CD4-positive, alpha-beta T cell treated with Interleukin-10 for 1 hour (primary cell): ENCODE measurements at places on chromosomes 16 and 17.
A peak's percentile ranks its signal among the peaks of the same experiment; 100 is the strongest.

GRCh38 chr17:38533866-38534497, 71.8 kb downstream of the SRCIN1 start:
- DNase-seq: no peak

GRCh38 chr17:53894591-53894990, 71.9 kb downstream of the KIF2B start:
- no peak for DNase-seq

- DNase-seq: peak; percentile 56
Observed at GRCh38 chr17:49557312-49558024, 18.2 kb upstream of the NXPH3 start.

DNA sequence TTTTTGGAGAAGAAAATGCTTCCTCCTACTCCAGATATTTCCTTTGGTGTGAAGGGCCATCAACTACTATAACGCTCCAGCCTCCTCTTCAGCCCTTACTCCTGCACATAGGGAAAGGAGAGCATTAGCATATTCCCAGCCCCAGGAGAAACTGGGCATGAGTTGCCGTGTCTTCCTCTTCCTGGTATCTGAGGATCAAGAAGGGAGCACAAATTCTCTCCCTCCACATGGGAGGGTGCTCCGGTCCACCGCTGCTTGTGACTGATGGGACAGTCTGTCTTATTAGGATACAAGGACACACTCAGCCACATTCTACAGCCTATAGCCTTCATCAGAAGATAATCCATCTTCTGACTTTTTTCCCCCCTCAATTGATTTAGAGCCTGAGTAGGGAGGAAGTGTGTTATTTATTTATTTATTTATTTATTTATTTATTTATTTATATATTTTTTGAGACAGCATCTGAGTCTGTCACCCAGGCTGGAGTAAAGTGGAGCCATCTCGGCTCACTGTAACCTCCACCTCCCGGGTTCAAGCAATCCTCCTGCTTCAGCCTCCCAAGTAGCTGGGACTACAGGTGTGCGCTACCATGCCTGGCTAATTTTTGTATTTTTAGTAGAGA, 16.6 kb upstream of the CYB5B start:
- DNase-seq: no peak

GRCh38 chr17:48767263-48767774, 38.8 kb upstream of the HOXB13 start:
- DNase-seq: no peak

DNA sequence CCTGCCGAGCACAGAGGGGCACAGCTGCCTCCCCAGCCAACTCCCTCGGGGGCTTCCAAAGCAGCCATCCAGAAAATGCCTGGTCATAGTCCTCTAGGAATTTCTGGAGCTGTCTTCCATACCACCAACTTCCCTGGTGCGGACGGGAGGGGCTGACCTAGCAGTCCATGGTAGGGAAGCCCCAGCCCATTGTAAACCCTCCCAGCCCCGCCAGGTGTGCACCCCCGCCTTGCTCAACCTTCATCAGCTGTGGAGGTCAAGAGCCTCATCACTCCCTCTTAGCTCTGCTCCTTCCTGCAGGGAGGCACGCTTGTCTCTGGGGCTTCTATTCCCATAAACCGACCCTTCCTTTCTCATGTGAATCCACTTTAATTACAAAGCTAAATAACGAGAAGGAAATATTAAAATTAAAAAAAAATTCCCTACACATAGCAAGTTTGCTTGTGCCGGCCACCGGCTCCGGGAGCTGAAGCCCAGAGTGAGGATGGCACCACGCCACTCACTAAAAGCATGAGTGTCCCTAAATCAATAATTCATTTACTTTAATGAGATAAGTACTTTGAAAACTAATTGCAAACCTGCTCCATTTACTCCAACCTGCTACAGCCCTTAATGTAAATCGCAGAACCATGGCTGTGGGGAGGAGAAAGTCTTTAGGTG, 181.4 kb downstream of the ENGASE start:
- no peak for DNase-seq

DNA sequence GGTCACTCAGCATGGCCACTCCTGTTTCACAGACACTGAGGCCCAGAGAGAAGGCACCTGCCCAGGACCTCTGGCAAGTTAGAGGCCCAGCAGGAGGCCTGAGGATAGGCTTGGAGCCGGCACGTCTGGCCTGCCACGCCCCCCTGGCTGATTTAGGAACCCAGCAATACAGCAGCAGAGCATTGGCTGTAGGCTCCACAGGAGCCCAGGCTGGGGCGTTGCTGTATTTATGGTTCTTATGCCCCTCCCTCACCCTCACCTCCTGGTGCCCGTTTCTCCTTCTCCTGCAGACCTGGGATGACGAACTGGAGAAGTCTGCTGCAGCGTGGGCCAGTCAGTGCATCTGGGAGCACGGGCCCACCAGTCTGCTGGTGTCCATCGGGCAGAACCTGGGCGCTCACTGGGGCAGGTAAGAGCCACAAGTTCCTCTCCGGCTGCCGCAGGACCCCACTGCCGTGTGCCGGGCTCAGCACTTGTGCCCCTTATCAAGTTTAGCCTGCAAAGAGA, 25.8 kb downstream of the CRISPLD2 start:
- DNase-seq: no peak

DNA sequence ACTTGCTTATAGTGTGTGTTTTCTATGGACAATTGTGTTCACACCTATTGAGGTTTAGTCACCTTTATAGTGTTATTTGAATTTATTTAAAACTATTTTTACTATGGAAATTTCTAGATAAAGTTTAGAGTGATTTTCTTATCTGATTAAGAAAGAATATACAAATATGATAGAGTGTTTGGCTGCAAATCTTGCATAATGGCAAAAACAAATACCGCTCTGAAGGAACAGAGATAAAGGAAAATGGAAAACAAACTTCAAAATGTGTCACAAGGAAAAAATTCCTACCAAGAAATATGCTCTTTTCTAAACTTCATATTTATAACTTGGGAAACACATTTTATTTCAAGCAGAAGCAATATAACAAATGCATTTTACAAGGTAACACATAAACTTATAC, 423.1 kb downstream of the TOX3 start:
- no peak for DNase-seq

DNA sequence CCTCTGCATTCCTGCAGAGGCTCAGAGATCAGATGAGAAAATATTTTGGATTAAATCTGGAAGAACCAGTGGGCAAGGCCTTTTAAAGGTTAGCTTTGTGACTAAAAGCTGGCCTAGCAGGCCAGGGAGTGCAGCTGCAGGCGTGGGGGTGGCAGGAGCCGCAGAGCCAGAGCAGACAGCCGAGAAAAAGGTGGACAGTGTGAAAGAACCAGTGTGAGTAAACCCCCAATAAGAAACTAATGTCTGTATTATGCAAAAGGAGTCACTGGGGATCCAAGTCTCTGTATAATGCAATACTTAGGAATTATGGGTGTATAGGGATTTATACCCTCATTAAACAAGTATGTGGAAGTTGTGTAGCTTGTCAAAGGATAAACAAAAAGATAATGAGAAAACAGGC, 21.4 kb upstream of the SPACA3 start:
- DNase-seq: no peak

DNA sequence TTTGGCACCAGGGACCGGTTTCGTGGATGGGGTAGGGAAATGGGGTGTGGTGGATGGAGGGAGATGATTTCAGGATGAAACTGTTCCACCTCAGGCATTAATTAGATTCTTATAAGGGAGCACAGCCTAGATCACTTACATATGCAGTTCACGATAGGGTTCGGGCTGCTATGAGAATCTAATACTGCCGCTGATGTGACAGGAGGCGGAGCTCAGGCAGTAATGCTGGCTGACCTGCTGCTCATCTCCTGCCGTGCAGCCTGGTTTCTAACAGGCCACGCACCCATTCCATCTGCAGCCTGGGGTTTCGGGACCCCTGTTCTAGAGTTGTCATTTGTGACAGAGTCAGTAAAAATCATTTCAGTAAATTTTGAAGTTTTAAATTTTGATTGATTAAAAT, 99.7 kb downstream of the CHD9 start:
- no peak for DNase-seq

GRCh38 chr16:50525716-50526115, 22.5 kb upstream of the NKD1 start:
- DNase-seq: no peak

- no peak for DNase-seq
Observed at GRCh38 chr16:79912592-79913310, 312.2 kb upstream of the MAF start.

- DNase-seq: no peak
Observed at GRCh38 chr16:19301931-19302330, 16.4 kb downstream of the CLEC19A start.

DNA sequence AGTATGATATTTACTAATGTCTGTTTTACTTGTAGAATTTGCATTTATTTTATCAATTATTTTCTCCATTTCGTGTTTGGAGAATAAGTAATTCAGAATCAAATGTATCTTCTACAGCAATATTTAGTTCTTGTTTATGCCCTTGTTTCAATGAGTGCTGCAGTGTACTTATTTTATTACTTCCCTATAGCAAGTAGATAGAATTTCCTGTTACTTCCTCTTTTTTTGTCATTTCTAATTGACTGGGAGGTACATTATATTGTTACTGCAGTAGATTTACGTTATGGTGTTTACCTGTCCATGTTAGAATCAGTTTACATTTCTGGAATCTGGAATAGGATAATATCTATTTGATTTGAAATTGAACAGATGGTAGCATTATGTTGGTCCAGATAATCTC, 71.2 kb downstream of the OMG start:
- DNase-seq: no peak

DNA sequence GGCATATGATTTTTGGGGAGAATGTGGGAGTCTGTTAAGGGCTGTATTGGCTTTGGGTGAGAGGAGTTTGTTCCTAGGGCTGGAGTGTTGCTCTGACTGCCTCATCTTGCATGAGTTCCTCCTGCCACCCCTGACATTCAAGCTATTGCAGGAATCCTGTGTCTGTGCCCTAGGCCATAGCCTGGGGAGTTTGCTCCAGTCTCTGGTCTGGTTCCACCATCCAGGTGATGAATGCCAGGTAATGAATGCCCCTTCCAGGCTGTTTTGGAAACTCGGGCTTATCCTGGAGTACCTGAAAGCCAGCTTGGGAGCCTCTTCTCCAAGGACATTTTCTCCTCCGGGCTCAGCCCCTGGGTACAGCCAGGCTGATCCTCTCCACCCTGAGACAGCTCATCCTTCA, 117.0 kb upstream of the IRX3 start:
- no peak for DNase-seq

GRCh38 chr17:81483085-81483861, 29.3 kb downstream of the ACTG1 start:
- DNase-seq: no peak

- DNase-seq: no peak
Observed at GRCh38 chr16:3642397-3643094, 11.9 kb upstream of the DNASE1 start.

GRCh38 chr16:11112723-11113348, 143.2 kb downstream of the SOCS1 start:
- DNase-seq: no peak

DNA sequence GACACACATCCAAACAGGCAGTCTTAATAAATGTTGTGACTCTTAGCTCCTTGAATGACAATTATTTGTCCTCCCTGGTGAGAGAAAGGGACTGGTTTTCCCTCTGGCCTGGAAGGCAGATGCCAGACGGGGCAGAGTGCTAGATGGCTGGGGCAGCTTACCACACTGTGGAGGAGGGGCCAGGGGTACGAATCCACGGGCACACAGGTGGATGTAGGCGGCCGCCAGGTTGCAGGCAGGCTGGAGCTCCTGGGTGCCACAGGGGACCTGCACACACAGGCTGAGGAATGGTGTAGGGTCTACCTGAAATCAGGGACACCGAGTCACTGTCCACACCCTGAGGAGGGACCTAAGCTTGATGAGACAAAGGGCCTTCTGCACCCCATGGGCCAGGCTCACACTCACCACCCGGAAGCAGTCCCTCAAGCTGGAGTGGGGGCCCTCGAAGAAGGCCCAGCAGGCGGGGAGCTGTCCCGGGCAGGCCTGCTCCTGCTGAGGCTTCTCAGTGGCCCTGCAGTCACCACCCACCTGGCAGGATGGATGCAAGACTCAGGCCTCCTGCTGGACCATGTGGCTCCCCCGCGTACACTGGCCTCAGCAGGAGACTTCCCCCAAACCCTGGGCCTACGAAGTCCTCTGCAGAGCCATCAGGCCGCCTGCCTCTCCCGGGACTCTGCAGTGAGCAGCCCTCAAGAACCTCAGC, 38.4 kb downstream of the RMI2 start:
- DNase-seq: no peak

DNA sequence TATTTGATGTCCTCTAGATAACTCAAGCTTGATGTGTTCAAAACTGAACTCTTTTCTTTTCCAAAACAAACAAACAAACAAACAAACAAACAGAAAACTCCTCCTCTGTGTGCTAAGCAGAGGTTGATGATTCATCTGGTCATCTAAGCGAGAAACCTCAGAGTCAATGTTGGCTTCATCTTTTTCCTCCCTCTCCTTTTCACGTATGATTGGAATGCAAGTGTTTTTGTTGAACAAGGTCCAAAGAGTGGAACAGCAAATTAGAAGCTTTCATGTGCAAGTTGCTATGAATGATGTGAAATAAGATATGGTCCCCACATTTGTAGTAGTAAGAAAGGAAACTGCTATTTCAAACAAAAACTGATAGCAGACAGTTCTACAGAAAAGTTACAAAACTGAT, 52.5 kb downstream of the TBX4 start:
- DNase-seq: no peak

GRCh38 chr16:52621651-52622050, 74.7 kb upstream of the TOX3 start:
- no peak for DNase-seq

- DNase-seq: no peak
Observed at GRCh38 chr16:22727285-22728166, 86.4 kb upstream of the HS3ST2 start.

- DNase-seq: no peak
Observed at GRCh38 chr16:73771196-73772064, 525.2 kb upstream of the PSMD7 start.

DNA sequence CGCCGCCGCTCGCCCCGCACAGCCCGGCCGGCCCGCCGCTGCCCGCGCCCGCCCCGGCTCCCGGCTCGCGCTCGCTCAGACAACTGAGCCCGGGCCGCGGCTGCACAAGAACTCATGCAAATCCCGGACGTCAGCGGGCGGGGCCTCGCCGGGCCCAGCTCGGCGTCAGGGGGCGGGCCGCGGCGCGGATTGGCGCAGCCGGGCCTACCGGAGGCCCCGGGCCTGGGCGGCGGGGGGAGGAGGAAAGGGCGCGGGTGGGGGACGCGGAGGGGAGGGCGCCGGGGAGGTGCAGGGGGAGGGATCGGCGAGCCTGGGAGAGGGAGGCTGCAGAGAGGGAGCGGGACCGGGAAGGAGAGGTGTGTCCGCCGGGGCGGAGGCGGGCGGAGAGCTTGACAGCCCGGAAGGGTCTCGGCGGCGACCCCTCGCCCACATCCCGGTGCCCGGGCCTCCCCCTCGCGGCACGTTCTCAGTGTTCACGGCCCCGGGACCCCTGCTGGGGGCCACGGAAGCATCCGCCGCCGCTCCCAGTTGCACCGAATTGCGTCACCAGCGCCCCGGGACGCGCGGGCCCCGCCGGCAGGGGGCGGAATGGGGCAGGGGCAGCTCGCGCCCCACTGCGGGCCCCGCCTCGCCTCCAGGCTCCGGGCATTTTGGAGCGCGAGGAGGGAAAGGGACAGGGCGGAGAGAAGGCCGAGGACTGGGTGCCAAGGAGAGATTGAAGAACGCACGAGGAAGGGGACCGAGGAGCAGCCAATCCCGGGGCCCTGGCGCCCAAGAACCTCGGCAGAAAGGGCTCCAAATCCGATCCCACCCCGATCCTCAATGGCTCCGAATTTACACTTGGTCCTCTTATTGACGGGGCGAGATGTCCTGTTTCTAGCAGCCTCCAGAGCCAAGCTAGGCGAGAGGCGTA, at the start of gene CBX4:
Gene CBX4 (minus strand): TSS at position 85 of the 913 bp plus-strand sequence. CDS start 189 bp downstream, outside the sequence.
- DNase-seq: peak; percentile 95

GRCh38 chr17:34484193-34484733, 95.1 kb upstream of the TMEM132E start:
- no peak for DNase-seq

GRCh38 chr16:27085182-27085581, 18.5 kb downstream of the C16orf82 start:
- DNase-seq: no peak
